Kidney tubule cell (primary cell): ENCODE measurements at places on chromosomes 11 and 22.

GRCh38 chr11:67073908-67074307, 17.3 kb downstream of the RHOD start:
- no peak for DNase-seq

DNA sequence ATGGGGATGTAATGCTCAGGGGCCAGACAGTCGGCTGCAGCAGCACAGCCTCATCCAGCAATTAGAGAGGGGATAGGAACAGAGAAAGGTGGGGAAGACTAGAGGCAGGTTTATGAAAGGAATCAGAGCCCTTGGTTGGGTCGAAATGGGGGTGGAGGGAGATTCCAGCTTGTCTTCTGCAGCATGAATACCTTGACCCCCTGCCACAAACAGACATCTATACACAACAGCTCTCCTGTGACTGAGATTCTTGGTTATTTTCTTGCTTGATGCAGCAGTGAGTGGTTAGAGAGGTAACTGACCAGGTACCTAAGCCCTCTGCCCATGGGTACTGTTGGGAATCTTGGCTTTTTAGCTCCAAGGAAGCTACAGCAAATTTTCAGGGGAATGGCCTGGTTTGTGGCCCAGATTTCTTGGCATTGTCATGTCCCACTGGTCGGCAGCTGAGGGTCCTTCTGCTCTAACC, at the start of gene TRIM49D1:
TRIM49D1 (minus strand) TSS at position 51 of the 466 bp plus-strand sequence. CDS start 4,535 bp downstream, outside the sequence.
- DNase-seq: no peak

DNA sequence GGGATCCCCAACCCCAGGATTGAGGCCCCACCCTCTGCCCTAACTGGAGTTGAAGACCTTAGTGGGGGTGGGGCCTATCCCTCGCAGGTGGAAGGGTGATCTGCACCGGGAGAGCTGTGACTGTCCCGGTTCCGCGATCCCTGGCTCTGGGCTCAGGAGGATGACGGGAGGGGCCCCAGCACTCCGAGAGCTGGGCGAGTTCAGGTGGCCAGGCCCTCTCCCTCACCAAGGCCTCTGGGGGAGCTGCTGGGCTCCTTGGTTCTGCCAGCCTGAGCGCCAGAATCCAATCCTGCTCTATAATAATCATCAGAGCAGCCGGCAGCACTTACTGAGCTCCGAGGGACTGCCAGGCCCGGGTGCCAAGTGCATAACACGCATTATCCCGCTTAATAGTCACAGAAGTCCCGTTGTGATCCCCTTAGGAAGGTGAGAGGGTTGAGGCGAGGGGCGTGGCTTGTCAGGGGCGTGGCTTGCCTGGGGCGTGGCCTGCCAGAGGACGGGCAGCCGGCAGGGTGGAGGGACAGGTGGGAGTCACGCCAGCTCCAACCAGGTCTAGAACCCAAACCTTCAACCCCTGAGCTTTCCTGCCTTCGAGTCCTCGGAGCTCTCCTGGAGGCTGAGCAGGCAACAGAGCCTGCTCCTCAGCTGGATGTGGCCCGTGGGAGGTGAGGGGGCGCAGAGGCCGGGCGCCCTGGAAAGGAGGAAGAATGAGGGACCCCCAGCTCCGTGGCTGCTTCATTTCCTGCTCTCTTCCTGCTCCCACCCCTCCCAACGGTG, 7.3 kb upstream of the SYT7 start:
- DNase-seq: peak; percentile 31

GRCh38 chr11:119830400-119830799, 101.4 kb upstream of the NECTIN1 start:
- DNase-seq: no peak

- peak; percentile 77 for DNase-seq
These were observed 16.4 kb upstream of the FGF4 start for GRCh38 chr11:69791276-69792180.

GRCh38 chr22:35064664-35065063, 1.3 kb upstream of the ISX start:
- DNase-seq: peak; percentile 77

DNA sequence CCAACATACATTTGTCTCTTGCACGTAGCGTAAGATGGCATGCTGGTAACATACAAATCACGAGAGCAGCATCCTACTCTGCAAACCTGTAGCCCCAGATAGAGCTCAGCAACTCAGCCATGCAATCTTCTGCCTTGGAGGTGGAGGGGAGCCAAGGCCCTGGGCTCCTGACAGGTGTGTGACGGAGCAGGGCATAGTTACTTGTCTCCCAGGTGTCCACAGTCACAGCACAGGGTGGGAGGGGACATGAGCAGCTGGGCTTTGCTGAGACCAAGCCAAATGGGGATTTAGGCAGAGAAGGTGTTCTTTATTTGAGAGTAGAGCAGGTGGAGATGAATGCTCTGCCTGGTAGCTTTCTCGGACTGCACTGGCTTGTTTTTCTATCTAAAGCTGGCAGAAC, 111.7 kb downstream of the TEAD1 start:
- DNase-seq: no peak

- peak; percentile 93 for DNase-seq
These were observed 45.7 kb downstream of the CYTH4 start for GRCh38 chr22:37328017-37328416.

GRCh38 chr22:22061085-22062077, 78.8 kb upstream of the TOP3B start:
- DNase-seq: no peak

DNA sequence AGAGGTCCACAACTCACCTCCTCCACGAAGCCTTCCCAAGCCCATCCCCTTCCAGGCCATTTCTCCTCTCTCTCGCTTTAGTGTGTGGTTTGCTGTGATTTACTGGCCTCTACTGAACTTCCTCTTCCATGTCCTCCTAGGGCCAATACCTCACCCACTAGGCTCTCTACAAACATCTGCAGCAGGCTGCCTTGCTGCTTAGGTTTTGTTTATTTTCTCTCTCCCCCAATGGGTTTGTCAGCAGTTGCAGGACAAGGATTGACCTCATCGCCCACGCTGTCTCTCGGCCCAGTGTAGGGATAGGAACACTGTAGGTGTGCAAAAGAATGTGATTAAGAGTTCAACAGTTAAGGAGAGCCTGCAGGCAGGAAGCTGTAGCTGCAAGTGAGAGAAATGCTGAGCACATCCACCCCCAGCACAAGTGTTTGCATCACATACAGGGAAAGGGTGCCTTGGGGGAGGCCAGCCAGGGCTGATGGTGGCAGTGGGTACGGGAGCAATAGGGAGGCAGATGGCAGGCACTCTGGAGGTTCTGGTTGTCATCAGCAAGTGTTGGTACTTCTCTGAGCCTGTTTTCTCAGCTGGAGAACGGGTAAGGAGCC, 1.4 kb downstream of the PC start:
- peak; percentile 66 for DNase-seq

DNA sequence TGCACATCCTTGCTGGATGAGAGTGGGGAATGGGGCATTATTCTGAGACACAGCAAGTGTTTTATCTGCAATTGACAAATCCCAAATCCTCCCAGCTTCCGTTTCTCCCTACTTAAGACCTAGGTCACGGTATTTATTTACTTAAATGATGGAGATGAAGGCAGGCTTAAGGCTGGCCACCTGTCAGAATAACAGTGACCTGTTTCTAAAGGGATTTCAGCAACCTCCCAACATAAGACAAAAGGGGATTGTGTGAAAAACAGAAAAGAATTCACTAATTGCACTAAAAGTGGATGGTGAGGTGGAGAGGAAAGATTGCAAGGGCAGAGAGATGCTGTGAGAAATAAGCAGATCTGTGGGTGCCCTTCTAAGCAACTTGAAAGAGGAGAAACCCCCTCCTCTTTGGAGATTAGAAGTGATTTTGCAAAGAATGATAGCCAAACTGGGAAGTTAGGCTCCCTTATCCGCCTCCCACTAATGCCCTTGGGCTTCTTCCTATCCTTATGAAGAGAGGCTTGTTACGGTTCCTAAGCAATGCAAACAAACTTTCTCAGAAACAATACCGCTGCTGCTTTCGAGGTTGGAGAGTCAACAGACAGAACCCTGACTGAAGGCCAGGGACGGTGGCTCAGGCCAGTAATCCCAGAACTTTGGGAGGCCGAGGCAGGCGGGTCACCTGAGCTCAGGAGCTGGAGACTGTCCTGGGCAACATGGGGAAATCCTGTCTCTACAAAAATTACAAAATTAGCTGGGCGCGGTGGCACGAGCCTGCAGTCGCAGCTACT, 84.3 kb downstream of the ARL14EP start:
- DNase-seq: peak; percentile 38
